Right ventricle myocardium inferior (tissue), 1 donor: ENCODE measurements at places on chromosomes 5 and 9. TPM values are rescaled to one million over a fixed set of nuclear protein-coding genes. Genes with fewer than 3 reads are reported as not detected.

DNA sequence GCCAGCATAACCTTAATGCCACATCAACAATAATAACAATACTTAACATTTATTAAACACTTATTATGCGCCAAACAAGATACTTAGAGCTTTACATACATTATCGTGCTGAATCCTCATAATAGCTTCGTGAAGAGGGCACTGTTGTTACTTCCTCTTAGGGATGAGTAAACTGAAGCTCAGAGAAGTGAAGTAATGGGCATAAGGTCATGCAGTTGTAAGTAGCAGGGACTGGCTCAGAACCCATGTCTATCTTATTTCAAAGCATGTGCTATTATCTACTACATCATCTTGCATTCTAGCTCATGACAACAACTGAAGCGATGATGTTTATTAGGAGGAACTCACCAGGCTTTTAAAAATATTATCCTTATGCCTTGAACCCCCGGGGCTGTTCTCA, 34.9 kb upstream of the PPP3R2 start:
- DNase-seq = no peak

GRCh38 chr5:100615362-100615761, 80.2 kb downstream of the FAM174A start:
- DNase-seq = no peak

GRCh38 chr9:16879416-16879815, 8.9 kb upstream of the BNC2 start:
- DNase-seq = no peak

DNA sequence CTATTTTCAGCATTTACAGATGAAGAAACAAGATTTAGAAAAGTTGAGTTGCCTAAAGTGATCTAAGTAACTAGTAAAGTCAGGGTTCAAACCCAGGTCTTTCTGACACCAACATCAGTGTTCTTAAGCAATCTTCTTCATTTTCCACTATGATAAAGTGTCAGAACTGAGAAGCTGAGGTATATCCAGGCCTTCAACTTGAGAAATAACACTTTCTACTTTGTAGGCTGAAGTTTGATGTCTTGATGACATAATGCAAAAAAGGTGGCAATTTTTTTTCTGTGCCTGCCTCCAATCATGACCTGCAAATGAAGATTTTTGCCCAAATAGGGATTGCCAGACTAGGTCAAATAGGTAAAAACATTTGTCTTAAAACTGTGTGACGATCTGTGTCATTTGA, 81.3 kb downstream of the NR3C1 start:
- DNase-seq = no peak

DNA sequence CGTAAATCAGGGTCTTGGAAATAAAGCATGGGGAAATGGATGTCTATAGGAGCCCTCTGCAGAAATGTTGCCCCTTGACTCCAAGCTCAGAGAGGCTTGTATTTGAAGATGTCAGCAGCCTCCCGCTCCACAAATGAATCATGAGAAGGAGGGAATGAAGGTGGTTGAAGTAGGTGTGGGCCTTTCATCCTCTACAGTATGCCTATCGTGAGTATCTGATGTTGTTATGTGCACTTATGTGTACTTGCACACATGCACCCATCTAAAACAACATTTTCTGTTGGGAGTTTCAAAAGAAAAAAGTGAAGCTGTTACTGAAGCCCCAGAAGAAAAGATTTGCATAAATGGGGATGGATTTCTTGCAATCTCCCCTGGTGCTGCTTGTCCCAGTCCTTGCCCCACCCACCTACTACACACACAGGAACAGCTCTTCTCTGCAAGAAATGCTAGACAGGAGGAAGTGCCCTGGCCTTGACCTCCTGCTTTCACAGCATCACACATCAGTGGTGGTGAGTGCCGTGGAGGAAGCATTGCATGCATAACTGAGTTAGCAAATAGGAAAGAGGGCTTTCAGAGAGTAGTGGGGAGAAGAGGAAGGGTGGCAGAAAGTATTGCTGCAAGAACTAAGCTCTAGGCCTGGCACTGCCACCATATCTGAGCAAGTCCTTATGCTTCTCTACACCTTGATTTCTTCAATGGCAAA, 156.1 kb downstream of the SNX18 start:
- DNase-seq = peak; percentile 87

DNA sequence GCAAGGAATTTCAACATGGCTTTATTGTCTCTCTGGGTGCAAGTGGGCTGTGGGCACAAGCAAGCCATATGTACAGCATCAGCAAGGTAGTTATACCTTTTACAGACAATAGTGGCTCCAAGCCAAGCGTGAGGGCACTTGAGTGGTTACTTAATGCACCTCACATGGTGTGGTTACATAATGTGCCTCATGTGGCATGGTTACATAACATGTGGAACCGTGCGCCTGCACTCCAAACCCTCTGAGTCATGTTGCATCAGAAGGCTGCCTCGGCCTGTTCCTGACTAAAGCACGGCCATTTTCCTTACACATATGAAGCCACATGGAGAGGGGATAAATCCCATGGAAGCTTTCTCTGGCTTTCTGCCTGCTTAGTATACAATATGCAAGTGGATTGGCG, 150.9 kb downstream of the OSTF1 start:
- DNase-seq = no peak

- no peak for DNase-seq
Measured at GRCh38 chr5:41649659-41650058, 139.3 kb upstream of the PLCXD3 start.

GRCh38 chr9:91897201-91897600, 52.8 kb downstream of the ROR2 start:
- DNase-seq = no peak

DNA sequence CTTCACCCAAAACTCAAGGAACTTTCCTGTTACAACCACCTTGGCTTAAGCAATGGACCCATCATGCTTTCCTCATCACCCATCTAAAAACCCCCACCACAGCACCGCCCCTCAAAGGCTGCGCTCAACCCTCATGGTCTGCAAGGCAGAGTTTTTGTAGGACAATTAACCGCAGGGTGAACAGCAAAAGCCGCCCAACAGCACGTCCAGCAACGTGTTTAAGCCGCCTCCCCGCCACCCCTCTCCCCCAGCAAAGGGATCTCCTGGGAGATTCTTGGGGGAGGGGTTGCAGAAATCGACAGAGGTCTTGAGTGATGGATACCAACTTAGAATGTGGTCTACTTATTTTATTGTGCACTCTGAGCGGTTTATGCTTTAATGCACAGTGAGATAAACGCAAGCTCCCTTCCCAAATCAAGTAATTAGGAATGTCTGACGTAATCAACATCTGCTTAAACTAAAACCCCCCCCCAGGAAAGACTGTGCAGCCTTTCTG, 1.9 kb downstream of the ROR2 start:
- DNase-seq = no peak

PAEP gene
- not detected for total RNA-seq

UBE2R2 gene
- 44.0 TPM for total RNA-seq

SLC36A2 gene
- total RNA-seq = 0.60 TPM

SPATA31A5 gene
- not detected for total RNA-seq

SLCO6A1 gene
- total RNA-seq = not detected

CCDC180 gene
- 1.7 TPM for total RNA-seq

DMRT3 gene
- total RNA-seq = not detected
